Muscle of leg (tissue), 16 donors: ENCODE measurements at places on chromosomes 13 and 19. TPM values are rescaled to one million over a fixed set of nuclear protein-coding genes. Genes with fewer than 3 reads are reported as not detected.

REX1BD gene
- total RNA-seq: 61.5 TPM

ZNF71 gene
- total RNA-seq: 6.3 TPM

PNMA8A gene
- 47.4 TPM for total RNA-seq

- no peaks in the 10 kb centered on the region for H3K27me3 ChIP-seq
- peak overlapping the region; percentile 98 for H3K27ac ChIP-seq
- H3K4me1 ChIP-seq: peaks cover 23% of the 10 kb centered on the region
- DNase-seq: peak; percentile 95
- peak overlapping the region; percentile 85 for H3K4me3 ChIP-seq
These were observed 678 bp downstream of the ISOC2 start for GRCh38 chr19:55460670-55461258.

DNA sequence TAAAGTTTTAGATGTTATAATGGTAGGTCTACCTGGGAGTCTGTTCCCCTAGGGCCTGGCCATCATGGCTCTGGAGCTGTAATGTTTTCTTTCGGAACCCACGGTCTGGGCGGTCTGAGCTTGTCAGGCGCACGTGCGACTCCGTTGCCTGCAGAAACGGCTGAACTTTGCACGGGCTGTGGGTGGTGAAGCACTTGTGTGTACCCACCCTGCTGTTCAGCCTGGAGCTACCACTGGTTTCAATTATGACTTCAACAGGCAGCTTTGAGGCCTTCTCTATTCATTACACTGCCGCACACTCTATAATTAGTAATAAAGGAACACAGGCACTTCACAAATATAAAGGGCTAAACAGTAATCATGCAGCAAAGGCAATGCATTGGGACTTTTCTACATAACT is 6.0 kb downstream of the PCDH8 start:
- H3K4me1 ChIP-seq: peaks cover 12% of the 10 kb centered on the region
- DNase-seq: no peak
- peaks cover 43% of the 10 kb centered on the region for H3K27me3 ChIP-seq
- H3K27ac ChIP-seq: no peak overlapping the region
- H3K36me3 ChIP-seq: no peaks in the 10 kb centered on the region
- H3K4me3 ChIP-seq: no peak overlapping the region

DNA sequence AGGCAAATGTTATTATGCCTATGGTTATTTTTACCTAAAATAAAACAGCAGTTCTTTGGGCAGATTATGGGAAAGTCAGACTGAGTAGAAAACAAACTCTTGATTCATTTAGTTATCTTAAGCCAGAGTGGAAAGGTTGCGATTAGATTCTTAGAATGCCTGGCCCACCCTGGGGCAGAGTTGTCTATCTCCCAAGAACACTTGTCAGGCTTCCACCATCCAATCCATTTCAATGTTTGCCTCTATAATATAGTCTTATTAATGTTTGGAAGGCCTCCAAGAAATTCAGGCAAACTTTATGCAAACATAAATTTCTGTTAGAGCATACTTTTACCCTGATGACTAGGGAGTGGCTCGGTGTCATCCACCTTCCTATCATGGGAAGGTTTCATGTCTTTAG is 207.0 kb downstream of the SLITRK6 start:
- no peak for DNase-seq
- no peak overlapping the region for H3K4me3 ChIP-seq
- no peaks in the 10 kb centered on the region for H3K27me3 ChIP-seq

DNA sequence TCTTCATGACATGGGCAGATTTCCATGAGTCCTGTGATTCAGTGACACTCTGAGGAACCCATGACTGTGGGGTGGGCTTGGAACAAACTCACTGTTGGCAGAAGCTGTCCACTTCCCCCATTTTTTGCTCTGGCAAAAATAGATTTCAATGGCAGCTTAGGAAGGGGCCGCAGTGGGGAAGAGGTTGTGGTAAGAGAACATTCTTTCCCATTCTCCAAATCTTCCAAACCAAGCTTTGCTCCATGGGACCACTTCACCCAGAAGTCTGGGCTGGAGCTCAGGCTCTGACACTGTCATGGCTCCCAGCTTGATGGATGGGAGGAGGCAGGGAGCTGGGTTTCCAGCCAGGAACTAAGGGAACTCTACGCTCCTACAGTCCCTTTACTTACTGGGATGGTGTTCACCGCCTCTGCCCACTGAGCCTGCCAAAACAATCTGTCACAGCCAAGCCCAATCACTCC is 24.9 kb upstream of the MEDAG start:
- no peaks in the 10 kb centered on the region for H3K27me3 ChIP-seq
- DNase-seq: no peak
- H3K36me3 ChIP-seq: no peaks in the 10 kb centered on the region
- no peak overlapping the region for H3K4me3 ChIP-seq
- H3K4me1 ChIP-seq: peaks cover 25% of the 10 kb centered on the region
- peak overlapping the region; percentile 80 for H3K27ac ChIP-seq
